ENCODE measurements at places on chromosomes 5 and 9.

DNA sequence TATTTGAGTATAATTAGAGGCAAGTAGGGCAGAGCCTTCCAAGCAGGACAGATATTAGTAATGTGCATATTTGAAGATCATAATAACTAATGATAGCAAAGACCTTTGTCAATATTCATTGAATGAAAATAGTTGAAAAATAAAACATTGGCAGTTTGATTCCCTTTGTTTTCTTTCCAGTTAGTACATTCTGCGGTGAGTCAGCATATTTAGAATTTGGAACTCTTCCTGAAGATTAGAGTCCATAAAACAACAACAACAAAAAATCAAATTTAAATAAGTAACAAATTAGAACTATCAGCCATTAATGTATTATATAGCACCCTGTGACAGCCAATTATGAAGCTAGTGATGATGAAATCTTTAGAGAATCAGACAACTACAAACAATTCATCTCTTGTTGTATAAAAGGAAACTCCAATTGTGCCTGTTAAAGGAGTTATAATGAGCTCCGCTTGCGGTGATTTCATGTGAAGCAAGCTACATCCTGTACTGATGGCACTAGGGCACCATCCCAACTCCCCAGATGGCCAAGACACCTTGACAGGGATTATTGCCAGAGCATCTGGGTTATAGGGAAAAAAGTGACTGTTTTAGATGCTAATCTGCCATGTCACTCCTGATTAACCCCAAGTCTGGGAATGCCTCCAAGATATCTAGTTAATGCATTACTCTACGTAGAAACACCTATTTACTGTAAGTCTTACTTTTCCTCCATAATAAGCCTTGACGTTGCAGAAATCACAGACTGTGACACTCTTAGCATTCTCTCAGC is 6.8 kb downstream of the IFNA8 start:
- DNase-seq = no peak

DNA sequence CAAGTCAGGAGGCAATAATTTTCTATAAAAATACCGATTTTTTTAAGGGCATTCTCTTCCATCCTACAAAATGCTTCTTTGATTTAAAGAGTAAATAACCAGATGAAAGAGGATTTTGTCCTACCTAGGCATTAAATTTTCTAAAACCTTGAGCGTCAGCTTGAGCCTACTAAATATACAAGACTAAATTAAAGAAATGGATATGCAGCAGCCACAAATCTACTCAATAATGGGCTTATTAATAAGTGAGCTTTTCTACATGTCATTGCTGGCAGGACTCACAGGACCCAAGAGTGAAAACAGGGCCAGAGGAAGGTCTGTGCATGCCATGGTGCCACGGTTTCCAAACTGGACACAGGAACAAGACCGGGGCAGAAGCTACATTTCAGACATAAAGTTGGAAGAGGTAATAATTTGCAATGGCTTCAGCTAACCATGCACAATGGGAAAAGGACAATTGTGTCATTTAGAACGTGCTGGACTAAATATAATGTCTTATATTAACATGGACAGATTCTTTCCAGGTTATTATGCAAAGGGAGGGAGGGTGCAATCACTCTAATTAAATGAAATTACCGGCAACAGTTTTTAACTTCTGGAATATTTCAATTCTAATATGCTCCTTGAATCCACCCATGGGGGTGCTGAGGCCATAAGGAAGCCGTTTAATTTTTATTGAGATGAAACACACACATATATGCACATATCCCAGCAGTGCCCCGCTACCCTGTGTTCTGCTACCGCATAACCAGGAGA is 5.2 kb downstream of the WHRN start:
- no peak for DNase-seq

DNA sequence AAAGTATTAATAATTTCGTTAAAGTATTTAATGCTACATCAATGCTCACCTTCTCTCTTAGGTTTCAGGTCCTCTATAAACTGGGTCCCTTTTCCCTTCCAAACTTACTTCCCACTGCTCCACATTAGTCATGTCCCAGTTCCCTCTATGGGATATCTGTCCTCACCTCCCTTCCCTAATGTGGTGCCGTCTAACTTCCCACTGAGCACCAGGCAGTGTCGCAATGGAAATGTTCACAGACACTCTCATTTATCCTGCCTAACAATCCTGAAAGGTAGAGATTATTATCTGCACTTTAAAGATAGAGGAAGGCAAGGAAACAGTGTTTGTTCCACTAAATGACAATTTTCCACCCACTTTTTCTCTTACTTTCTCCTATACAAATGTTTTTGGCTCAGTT is 329.7 kb downstream of the CWC27 start:
- DNase-seq = no peak

DNA sequence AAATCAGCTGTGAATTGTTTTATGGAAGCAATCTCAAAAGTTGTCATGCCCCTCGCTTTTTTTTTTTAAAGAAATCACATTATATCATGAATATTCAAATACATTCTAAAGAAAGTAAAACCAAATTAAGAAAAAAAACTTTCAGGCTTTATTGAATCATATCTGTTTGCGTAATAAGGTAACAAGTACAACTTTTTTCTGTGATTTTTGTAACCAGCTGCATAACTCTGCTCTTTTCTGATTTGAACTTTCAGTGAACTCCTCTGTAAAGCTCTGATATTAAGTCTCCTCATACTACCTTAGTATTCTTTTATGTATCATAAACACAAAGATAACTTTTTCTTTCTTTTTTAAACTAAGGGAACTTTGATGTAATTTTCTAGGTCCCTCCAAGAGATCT is 65.3 kb downstream of the CWC27 start:
- no peak for DNase-seq

Measured in T47D (cell line).